SW 1271 (cell line): ENCODE measurements at places on chromosomes 2 and 18.

DNA sequence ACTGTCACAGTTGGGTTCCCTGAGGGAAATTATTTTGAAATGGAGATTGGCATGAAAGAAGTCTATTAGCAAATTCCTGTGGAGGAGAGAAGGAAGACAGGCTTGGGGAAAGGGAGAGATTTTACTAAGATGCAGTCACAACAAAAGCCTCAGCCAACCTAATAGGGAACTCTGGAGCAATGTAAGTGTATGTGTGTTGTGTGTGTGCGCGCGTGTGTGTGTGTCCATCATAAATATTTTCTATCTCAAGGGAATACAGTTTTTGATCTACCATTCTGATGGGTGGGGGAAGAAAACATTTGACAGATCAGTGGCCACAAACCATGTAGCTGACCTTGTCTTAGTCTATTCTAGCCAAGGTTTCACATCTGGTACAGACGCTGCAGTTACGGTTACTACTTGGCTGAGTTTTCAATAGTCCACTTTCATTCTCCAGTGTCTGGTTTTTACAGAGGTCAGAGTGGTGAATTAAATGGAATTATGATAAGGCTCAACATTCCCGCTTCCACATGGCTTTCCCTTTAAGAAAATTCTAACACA, 72.6 kb downstream of the MREG start:
- DNase-seq: no peak

DNA sequence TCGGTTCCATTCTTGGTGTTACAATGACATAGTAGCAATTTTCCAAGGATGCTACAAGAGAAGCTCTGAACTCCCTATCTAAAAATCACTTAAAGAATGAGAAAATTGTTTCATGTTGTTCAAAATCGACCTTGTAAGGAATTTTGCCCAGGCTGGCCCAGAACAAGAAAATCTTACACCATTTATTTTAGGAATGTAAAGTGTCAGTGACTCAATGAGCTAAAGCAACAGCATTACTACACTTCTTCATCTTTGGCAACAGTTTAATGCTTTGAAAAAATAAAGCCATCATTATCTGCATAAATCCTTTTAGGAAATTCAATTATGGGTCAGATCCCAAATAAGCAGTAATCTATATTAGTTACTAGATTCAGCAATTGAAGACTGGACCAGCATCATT, 38.6 kb downstream of the SLC25A12 start:
- no peak for DNase-seq

- DNase-seq: no peak
These were observed 29.3 kb upstream of the INHBB start for GRCh38 chr2:120316528-120317179.

GRCh38 chr2:60834270-60834717, 47.1 kb upstream of the REL start:
- DNase-seq: no peak

DNA sequence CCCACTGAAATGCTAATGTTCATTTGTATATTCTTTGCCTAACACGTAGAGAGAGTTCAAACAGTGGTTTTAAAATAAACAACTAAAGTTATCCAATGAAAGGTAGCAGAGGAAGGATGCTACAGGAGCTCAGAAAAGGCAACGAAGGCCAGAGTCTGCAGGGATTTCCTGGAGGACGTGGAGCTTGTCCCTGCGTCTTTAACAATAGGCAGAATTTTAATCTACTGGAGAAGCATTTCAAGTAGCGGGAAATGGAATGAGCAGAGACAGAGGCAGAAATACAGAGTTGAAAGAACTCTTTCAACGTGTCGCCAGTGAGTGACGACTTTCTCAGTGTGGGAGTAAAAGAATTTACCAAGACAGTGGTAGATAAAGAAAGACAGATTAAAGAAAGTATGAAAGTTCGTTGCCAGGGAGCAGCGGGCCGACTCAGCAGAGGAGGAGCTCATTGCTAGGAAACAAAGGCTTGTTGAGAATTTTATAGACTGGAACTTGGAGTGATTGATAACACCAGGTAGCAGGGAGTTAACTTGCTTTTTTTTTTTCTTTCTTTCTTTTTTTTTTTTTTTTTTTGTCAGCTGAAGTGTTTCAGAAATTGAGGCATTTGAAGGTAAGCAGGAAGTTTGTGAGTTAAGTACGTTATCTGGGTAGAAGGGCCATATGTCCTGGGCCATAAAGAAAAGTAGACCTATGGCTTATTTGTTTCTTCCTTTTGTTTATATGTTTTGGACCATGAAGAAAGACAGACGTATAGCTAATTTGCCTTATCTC, 625 bp upstream of the NBAS start:
- no peak for DNase-seq
